ENCODE measurements at places on chromosomes 2 and 18.

- no peak for DNase-seq
Observed at GRCh38 chr18:12944709-12945108, 3.1 kb upstream of the SEH1L start.

GRCh38 chr2:178234648-178235047 is 40.3 kb downstream of the OSBPL6 start:
- DNase-seq, result no peak

- DNase-seq, result no peak
Observed at GRCh38 chr18:63487676-63488075, 10.9 kb downstream of the SERPINB5 start.

GRCh38 chr2:144320491-144320890 is 199.4 kb downstream of the ZEB2 start:
- peak; percentile 22 for DNase-seq

DNA sequence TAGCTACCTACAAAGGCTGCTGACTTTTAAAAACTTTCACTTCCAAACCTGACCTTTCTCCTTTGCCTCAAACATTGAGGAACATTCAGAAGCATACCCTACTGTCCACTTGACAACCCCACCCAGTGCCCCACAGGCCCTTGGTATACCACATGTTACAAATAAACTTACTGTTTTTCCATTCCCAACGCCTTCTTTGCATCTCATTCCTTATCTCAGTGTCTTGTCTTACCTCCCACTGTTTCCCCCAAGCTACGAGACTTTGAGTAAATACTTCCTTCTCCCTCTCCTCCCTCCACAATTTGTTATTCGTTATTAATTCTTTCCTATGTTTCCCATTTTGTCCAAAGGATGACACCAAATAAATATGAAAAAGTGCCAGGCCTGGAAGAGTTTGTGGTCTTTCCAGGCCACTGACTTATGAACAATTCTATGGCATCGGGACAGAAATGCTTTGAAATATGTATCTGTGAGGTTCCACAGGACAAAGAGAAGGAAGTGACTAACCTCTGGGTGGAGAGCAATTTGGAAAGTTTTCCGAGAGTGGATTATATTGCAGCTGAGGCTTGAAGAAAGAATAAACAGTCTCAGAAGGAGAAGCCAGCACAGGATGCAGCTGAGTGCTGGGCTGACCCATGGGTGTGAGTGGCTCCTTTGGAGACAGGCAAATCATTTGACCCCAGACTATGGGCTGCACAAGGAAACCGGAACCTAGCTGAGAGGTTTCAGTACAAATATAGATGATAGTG is 409.0 kb downstream of the LPIN1 start:
- DNase-seq, result no peak

DNA sequence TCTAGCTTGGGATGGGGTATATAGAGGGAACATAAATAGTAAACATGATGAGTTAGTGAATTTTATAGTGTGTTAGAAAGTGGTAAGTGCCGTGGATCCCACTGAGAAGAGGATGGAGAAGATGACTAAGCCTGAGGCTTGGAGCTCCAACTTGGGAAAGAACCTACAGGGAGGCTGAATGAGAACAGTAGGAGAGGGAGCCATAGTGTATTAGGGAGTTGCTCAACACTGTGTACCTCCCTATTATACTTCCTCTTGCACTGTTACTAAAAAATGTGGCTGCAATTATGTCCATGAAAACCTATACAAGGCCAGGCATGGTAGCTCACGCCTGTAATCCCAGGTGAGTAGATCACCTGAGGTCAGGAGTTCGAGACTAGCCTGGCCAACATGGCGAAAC is 2.9 kb upstream of the SLC19A3 start:
- no peak for DNase-seq

GRCh38 chr2:159913900-159914299 is 115.9 kb upstream of the CD302 start:
- no peak for DNase-seq

DNA sequence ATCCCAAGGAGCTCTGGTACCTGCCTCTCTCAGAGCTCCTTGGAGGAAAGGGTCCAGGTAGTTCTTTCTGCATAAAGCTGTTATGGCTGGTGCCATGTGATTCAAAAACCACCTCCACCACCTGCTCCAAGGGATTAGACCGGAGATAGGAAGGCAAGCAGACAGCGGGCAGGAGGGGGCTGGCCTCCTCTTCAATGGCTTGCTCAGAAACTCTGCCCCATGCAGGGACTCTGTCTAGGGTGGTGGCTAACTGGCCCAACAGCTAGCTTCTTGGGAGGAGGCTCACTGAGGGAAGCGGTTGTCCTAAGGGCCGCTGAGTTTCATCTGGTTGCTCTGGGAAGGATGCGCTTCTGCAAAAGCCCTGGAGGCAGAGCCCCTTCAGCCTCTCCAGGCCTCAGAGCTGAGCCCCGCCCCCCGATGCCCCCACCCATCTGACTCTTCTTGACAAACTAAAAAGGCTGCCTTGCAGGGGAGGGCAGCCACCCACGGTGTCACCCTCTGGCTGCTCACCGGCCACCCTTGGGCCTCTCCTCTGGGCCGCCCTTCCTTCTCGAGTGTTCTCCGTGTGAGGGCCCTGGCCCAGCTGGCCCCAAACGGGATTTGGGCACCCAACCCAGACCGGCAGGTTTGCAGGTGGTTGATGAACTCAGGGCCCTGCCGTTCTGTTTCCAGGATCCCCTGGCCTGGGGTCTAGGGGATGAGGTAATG is 90.2 kb downstream of the MCFD2 start:
- DNase-seq, result no peak

Data from activated T-helper 2 cell treated with anti-CD3 and anti-CD28 coated beads, Interferon-gamma antibody, Interleukin-2, Interleukin-4, amounts not matched to agents 10 μg/mL and 5 μg/mL and 100 μg/mL, durations not matched to agents 14 hours and 24 hours and 36 hours (primary cell).